ENCODE measurements at places on chromosomes 6 and 20.

DNA sequence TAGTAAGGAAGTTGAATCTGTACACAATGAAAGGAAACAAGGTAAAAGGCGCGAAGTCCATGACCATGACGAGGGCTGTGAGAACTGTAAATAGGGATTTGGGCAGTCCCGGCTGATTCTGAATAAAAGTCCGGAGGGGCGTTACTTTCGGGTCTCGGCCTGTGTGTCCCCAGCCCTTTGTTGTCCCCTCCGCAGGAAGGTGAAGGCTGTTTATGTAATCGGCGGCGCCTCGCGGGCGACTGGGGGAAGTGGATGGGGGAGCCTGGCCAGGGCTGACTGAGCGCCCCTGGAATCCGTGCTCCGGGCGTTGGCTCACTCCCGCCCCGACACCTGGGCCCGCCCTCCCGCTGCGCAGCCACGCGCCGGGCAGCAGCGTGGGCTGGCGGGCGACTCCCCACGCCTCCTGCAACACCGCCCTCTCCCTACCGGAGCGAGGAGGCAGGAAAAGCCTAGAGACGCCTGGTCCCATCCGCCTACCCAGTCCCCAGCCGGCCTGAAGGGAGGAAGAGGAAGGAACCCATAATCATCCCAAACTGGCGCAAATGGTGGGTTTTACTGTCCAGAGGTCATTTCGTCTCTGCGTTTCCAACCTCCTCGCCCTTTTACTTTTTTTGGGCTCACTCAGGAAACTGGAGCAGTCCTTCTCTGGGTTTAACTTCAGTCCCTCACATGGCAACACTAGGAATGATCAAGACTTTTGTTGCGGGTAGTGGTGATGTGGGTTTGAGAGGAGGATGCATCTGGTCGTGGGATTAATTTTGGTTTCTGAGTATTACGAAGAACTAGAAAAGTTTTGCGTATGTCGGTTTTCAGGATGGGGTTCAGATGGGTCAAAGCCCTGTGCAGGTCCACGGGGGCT, 12.1 kb downstream of the TRIM31 start:
- no peak for DNase-seq

DNA sequence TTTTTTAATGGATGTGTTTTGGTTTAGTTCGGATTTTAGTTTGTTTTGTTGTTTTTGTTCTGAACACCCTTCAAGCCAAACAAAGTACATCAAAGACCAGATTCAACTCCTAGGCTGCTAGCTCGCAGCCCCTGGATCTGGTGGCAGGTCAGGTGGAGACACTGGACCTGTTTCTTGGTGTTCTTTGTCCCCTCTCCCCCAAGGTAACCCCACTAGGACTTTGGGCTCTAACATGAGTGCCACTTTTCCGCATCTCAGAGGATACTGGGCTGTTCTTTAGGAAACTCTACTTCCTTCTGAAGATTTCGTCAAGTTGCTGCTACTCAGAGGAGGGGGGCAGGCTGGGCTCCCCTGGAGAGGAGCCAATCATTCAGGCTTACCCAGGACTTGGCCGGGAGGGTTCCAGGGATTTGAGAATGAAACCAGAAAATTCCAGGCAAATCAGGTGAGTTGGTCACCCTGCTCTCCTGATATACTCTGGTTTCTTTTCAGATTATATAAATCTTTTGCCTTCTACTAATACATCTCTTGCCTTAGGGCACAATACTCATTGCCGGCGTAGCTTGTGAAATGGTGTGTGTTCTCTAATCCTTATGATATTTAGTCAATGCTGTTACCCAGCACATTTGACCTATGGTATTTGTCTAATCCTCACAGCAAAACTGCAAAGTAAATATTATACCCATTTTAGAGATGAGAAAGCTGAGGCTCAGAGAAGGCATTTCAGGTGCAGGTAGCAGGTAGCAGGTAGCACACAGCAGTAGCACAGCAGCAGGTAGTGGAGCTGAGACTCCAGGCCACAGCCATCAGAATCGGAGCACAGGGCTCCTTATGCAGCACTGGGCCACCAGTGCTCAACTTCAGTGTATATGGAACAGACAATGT, 291.6 kb downstream of the TSHZ2 start:
- no peak for DNase-seq

DNA sequence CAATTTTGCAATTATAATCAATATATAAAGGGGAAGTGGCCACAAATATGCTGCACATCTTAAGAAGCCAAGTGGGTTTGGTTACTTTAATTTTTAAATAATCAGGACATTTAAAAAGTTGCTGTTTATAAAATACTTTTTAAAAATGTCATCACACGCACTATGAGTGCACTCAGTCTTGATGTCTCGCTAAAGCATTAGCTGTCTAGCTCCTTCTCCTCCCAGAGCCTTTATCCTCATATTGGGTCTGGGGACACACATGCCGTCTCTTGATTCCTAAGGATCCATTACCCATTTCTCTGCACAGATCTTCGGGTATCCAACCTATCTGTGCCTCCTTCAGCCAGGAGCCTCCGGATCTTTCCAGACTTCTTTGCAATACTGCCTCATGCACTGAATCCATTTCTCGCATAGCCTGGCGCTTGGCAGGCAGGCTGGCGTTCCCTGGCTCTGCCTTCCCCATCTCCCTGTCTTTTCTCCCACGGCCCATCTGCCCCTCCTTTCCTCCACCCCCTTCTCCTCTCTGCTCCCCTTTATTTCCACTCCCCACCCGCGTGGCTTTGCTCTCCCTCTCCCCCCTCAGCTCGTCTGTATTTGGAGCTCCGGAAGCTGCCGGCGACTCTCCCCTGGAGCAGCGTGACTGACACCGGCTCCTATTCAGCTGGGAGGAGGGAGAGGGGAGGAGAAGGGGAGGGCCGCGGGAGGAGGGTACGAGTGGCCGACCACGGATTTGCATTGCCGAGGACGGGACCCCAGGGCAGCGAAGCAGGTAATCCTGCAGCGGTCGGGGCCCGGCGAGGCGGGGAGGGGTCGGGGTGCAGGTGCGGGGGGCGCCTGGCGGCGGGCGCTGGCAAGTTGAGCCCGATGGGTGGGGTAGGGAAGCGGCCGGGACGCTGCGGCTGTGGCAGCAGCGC, at the start of gene CAP2:
Gene CAP2, plus strand, starts transcription at position 618 of the 914 bp plus-strand sequence. CDS start 27,961 bp downstream, outside the sequence.
- DNase-seq: no peak

GRCh38 chr6:56664029-56664428, 21.3 kb upstream of the DST start:
- no peak for DNase-seq

DNA sequence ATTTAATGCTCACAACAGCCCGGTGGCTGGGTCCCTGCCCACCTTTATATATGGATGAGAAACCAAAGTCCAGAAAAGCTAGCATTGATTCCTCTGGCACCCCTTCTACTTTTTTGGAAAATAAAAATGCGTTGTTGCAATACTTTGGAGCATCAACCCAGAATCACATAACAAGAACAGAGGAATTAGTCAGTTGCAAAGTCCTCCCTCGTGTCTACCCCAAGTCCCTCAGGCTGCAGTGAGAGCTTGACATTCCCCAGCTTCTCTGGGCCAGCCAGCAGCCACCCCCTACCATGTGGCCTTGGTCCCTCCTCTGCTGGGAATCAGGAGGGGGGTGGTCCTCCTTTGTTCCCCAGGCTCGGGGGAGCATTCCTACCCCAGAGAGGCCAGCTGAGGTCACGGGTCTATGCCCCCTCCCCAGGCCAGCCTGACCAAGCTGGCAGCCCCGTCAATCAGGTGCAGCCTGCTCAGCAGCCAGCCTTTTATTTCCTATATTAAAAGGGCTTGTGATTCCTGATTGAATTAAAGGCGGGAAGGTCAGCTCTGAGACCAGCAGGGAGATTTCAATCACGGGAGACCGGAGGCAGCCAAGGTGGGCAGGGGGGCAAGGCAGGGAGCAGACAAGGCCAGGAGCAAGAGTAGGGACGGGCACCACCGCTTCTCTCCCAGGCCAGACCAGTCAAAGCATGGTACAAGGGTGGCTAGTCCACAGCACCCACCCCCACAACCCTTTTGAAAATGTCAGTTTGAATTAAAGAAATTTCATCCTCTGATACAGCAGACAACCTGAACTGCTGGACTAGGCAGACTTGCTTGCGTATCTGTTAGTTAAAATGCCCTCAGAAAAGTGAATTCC, 158.9 kb downstream of the MRPL14 start:
- no peak for DNase-seq

- DNase-seq: no peak
Observed at GRCh38 chr20:37704955-37705354, 11.1 kb downstream of the CTNNBL1 start.

DNA sequence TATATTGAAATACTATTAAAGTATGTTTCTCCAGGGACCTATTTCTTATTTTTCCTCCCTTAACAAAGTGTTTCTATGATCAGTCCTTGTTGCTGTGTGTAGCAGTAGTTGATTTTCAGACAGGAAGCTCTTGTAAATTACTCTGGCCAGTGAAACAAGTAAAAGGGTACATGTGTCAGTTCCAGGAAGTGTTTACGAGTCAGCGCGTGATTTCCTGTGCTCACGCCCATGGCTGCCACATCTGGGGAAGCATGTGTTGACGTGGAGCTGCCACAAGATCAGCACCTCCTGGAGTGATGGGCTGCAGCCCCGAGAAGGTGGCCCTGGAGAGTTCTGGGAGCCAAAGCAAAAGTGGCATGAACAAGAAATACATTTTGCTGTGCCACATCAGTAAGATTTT, 38.6 kb upstream of the GGTLC1 start:
- DNase-seq: peak; percentile 64

- no peak for DNase-seq
Observed at GRCh38 chr6:37262446-37263026, 4.6 kb upstream of the TMEM217 start.

GRCh38 chr6:163780994-163781393, 366.5 kb downstream of the QKI start:
- DNase-seq: no peak

DNA sequence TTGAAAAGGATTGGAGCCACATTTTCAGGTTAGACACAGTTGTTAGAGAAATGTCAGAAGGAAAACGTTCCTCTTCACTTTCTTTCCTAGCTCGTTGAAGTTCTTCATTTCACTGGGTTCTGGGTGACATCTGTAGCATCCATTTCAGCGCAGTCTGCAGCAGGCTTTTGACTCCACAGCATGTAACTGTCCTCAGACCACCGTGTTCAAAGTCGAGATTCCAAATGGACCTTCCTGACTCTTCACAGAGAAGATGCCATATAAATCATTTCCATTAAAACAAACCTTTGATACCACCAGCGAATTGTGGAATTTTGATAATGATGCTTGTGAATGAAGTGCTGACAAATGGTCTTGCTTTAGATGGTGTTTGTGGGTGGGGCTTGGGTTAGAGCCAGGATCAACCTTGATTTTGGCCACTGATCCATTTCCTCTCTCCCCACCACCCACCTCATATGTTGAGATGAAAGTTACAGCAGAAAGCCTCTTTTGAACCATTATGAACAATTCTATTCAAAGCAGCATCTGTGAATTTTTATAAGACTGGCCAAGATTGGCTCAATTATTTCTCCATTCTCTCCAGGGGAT, 185.3 kb upstream of the PREP start:
- DNase-seq: no peak

DNA sequence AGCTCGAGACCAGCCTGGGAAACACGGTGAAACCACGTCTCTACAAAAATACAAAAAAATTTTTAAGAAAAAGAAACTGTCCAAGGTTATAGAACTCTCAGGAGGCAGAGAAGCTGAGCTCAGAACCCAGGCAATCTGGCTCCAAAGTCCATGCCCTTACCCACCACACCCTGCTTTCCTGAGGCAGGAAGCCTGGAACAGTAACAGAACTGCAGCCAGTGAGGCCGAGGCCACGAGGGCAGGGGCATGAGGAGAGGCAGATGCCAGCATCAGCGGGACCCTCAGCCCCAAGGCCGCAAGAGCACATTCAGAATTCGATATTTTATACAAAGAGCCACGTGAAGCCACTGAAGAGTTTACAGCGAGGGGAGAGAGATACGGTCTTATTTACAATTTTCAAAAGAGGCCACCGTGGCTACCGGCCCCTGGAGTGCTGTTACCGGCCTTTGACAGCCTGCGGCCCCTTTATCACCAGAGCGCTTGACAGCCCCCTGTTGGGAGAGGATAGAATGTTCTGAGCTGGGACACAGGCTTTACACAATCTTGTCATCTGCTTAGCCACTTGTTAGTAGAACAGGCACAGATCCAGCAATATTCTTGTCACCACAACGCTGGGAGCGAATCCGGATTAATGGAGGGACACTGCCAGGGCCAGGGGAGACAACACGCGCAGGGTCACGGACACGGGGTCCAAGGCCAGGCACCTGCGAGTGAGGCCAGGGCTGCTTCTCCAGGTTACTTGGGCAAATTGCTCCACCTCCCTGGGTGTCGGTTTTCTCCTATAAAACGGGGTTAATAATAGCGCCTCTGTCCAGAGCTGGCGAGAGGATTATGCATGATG, 5.6 kb downstream of the SPATA2 start:
- no peak for DNase-seq

GRCh38 chr20:10065154-10065833, 30.5 kb downstream of the ANKEF1 start:
- no peak for DNase-seq

DNA sequence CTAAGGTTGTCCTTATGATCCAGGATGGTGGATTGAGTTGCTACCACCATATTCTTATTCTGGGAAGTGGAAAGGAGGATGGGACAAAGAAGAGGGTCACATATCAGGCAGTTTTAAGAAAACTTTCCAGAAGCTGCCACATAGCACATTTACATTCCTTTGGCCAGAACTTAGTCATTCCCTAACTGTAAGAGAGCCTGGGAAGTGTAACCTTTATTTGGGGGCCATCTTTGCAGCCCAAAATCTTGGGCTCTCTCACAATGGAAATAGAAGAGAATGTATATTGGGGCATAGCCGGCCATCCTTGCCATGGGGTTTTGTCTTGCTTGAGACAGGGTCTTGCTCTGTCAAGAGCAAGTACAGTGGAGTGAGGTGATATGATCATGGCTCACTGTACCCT, 8.4 kb downstream of the ZNF341 start:
- DNase-seq: no peak

DNA sequence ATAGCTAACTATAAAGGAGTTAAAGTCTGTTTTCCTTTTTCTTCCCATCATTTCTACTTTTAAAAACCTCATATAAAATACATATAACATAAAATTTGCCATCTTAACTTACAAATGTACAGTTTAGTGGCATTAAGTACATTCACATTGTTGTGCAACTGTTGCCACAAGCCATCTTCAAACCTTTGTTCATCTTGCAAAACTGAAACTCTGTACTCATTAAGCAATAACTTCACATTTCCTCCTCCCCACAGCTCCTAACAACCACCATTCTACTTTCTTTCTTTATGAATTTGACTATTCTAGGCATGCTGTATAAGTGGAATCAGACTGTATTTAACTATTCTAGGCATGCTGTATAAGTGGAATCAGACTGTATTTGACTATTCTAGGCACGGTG, 4.5 kb downstream of the CCDC170 start:
- DNase-seq: no peak

GRCh38 chr20:46375771-46376170, 30.6 kb downstream of the ELMO2 start:
- DNase-seq: no peak

GRCh38 chr6:148835920-148836441, 89.2 kb downstream of the UST start:
- no peak for DNase-seq

DNA sequence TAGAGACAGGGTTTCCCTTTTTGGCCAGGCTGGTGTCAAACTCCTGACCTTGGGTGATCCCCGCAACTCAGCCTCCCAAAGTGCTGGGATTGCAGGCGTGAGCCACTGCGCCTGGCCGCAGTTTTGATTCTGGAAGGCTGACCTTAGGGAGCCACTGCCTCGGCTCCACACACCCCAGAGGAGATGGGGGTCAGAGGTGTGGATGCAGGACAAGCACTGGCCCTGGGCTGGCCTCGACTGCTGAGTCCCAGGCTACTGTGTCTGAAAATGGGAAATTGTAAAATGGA, 1.5 kb downstream of the ZBP1 start:
- no peak for DNase-seq

GRCh38 chr6:156563714-156564113, 213.5 kb upstream of the ARID1B start:
- DNase-seq: no peak

- no peak for DNase-seq
Observed at GRCh38 chr20:23298155-23298554, 52.4 kb upstream of the NXT1 start.

All from stimulated activated CD4-positive, alpha-beta T cell treated with anti-CD3 and anti-CD28 coated beads, Interleukin-15, amount 100 ng/mL, for 48 hours (primary cell).